Stimulated activated CD4-positive, alpha-beta T cell treated with anti-CD3 and anti-CD28 coated beads, Interleukin-15, amount 100 ng/mL, for 1 hour (primary cell): ENCODE measurements at places on chromosomes 6 and 20.

GRCh38 chr6:45759472-45759810, 256.2 kb downstream of the CLIC5 start:
- DNase-seq = no peak

- no peak for DNase-seq
These were observed 107.3 kb downstream of the IRF4 start for GRCh38 chr6:498795-499231.

GRCh38 chr20:36861875-36862801, 13.8 kb upstream of the TLDC2 start:
- no peak for DNase-seq

GRCh38 chr6:96836631-96837080, 621 bp downstream of the GPR63 start:
- no peak for DNase-seq

GRCh38 chr6:27753668-27754407, 158.4 kb downstream of the OR2B2 start:
- DNase-seq = peak; percentile 31

DNA sequence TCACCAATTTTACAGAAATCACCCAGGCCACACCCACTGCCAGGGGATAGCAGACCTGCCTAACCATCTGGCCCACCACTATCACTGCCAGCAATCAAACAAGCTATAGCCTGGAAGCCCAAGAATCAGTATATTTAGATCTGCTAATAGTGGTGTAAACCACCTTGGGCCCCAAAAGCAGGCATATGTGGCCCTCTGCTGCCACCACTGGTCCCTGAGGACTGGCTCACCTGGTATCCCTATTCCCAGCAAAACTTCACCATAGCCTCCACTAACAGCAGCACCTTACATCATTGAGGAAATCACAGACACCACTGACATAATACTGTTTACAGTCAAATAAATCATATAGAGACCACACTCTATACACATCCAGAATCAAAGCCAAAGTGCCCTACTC, 880.4 kb upstream of the MAN1A1 start:
- DNase-seq = no peak

DNA sequence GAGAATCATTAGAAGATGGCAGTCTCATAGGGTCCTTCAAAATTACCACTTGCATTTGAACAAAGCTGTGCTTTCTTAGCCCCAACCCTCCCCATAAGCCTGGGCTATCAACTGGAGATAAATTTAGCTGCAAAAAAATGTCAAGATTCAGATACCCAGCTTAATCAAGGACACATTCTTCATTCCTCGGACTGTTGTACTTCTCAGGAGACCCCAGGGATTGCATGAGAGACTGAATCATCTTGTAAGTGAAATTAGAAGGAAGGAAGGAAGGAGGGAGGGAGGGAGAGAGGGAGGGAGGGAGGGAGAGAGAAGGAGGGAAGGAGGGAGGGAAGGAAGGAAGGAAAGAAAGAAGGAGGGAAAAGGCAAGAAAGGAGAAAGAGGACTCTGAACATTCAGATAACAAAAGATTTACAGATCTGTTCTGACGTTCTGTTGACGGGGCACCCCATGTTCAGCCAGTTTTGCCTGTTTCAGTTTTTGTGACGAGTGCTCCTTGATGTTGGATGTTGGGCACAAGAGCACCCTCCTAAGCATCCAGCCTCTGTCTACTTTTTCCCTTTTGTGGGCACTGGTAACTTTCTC, 498.7 kb downstream of the PREX1 start:
- no peak for DNase-seq

DNA sequence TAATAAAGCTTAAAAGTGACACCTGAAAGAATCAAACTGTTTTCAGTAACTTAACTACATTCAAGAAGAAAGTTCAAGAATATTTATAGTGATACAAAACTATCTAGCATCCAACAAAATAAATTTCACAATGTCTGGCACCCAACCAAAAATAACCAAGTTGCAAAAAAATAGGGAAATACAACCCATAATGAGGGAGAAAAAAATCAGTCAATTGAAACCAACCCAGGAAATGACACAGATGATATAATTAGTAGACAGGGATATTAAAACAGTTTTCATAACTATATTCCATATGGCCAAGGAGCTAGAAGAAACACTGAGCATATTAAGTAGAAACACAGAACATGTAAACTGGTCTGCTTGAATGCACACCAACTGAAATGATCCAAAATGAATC, 120.2 kb upstream of the BEND3 start:
- no peak for DNase-seq

- DNase-seq = no peak
These were observed 11.9 kb upstream of the TGM3 start for GRCh38 chr20:2283706-2284423.

- DNase-seq = no peak
These were observed 19.0 kb upstream of the SLC16A10 start for GRCh38 chr6:111068109-111068865.

DNA sequence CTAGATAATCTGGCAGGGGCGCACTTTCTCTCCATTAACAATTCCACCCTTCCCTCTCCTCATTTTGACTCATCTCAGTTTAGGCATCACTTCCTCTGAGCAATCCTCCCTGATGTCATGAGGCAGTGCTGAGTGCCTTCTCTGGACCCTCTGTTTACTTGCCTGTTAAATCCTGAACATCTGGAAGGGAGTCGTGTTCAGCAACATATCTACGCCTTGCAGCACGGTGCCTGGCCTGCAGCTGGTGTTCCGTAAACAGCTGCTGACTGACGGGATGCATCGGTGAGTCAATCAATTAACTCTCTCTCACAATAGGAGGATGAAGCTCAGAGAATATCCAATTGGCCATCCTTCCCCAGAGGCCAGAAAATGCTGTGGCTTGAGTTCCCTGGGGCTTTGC, 613.5 kb downstream of the PTPRT start:
- DNase-seq = no peak

DNA sequence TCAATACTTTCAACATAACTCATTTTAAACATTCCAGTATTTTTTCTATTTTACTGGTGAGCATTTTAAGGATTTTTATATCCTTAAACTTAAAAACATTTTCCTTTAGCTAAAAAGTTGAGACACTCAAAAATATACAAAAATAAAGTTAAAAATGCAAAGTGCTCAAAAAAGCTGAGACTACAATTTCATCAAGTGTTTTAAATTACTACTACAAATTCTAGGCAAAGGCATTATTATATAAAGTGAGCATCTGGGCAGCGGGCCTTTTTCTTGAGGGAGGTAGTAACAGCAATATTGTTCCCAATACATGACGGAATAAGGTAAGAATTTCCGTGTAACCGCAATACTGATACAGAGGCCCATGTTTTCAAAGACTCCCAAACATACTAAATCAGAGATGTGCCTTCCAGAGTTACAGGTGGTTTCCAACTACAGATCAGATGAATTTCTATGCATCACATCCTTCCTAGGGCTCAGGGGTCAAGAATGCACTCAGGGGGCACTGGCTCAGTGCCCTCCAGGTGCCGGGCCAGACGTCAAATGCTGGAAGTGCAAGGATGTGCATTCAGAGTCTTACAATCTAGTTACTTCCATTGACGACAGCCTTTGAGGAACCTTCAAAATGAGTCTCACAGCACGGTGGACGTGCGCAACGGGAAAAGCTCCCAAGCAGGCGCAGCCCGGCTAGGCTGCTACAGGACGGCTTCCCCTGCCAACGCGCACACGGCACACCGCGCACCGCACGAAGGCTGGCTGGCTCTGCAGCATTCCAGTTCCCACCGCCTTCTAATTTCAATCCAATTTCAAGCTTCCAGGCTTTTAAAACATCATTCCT, 1.7 kb downstream of the PHF10 start:
- no peak for DNase-seq

DNA sequence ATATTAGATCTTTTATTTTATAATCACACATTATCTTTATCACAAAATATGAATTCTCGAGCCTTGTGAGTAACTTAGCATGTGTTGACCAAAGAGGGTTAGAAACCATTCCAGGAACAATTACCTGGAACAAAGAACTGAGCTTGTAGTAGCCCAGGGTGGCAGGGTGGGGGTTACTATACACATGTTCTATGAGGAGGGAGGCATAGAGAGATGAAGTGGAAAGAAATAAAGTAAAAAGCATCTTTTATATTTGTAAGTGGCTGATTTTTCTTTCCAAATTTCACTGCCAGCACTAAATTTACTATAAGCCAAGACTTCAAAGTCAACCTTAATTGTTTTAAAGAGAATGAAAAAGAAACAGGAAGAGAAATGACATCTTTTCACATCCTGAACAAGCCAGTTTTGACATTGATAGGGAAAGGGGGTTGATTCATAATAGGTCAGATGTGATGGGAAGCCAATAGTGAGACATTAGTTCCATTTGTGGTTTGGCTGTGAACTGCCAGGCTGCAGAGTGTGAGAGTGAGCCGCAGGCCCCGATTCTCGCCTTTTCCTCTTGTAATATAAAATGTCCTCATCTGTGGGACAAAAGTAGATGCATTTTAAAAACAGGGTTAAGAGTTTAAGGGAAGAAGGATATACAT, 52.7 kb upstream of the MYB start:
- DNase-seq = peak; percentile 31

GRCh38 chr6:100925749-100926148, 44.6 kb upstream of the ASCC3 start:
- DNase-seq = no peak

DNA sequence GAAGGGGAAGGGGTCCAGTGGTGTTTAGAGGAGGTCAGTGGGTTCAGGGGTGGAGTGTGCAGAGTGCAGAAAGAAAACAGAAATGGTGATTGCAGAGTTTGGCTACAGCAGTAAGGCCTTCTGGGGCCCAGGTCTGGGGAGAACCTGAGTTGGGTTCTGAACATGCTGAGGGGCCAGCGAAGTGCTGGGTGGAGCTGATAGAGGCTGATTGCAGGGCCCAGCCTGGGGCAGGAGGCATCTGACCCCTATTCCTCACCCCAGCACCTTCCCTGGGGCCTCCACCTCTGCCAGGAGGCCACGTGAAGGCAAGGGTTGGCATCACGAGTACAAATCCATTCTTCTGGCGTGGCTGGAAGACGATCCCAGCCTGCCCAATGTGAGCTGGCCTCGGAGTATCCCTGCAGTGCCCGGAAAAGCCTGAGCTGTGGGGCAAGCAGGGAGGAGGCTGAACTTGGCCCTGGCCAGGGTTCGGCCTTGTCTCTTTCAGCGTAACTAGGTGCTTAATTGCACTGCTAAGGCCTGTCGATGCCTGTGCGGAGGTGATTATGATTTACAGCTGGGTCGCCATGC, 35.3 kb downstream of the VSTM2L start:
- DNase-seq = no peak

GRCh38 chr6:27296106-27296783, 15.8 kb downstream of the POM121L2 start:
- DNase-seq = no peak

- no peak for DNase-seq
These were observed 64.1 kb upstream of the BEND6 start for GRCh38 chr6:56890683-56891429.

DNA sequence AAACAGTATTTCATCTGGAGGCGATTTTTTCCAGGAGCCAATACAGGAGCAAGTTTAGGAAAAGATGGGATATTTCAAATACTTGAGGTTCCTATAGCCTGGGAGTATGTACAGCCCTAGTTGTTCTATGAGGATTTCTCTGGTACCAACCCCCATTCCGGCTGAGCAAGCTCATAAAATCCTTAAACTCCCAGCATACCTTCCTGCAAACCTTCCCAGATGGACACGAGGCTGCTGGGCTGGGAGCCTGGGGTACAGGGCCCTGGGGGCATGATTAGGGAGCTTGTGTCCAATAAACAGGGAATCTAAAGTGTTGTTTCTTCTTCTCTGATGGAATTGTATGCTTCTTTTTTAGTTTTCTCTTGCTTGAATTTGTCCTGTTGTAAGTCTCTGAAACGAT, 1.5 kb downstream of the PRRC2A start:
- DNase-seq = no peak

DNA sequence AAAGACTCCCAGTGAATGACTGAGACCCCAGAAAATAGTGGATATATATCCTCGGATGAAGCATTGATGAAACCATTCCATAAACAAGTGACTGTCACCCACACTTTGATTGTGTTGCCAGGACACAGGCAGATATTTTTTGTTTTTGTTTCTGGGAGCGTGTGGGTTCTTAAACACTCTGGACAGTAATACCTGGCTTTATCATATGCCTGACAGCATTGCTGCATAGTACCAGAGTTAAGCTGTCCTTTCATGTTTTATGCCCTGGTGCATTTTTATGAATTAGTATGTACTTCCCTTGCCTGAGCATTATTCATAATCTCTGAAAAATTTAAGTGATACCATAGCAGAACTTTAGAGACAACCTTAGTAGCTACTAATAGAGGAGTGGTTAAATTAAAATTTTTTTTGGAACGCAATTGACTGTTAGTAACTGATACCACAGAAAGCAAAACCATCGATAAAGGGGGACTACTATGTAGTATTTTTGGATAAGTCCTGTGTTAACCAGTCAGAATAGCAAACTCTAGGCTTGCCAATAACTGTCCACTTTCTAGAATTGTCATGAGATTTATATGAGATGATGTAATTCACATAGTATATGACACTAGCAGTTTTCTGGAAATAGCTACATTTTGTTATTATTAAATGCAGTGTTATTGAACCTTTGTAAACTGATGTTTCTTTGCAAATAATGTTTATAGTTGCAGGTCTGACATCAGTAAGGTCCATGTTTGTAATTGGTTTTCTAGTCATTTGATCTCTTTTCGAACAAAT, 30.4 kb downstream of the SENP6 start:
- no peak for DNase-seq
